ENCODE measurements at places on chromosomes 11 and 22.

DNA sequence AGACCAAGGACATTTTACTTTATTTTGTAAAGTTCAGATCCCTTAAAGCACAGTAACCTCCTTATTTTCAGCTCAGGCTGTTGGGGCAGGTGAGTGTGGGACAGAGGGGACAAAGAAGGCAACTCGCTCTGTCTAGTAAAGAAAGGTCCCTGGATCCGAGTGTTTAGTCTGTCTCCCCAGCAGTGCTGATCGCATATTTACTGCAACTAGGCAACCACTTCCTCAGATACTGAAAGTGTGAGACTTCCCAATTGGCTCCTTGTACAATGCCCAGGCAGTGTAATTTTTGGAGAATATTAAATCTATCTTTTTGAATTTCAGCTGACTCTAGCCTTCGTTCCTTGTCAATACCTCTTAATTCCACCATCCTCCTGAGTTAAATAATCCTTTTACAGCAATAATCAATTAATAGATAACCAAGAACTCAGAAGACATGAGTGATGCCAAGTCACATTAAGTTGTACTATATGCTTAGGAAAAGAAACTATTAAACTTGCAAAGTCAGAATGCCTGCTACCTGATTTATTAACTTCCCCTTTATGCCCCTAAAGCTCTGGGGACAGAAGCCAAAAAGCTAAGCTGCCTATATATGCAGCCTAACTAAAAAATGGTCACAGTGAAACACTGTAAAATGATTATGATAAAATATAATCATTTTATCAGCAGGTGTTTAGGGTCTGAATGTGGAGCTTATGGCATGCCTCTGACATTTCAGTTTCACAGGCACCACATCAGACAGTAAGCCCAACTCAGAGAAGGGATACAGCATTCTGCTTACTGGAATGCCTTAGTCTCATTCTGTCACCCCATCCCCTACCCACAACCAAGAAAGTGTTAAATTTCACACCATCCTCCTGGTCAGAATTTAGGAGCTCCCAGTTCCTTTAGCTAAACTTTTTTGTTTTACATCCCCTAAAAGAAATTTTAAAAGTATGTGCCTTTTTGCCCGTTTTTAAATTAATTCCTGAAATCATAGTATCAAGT, 138.7 kb downstream of the TRIM44 start:
- no peak for DNase-seq

GRCh38 chr11:61270354-61271076, 24.6 kb downstream of the VWCE start:
- DNase-seq, result peak; percentile 75

- DNase-seq, result no peak
Measured at GRCh38 chr22:27666272-27666997, 135.1 kb downstream of the MN1 start.

DNA sequence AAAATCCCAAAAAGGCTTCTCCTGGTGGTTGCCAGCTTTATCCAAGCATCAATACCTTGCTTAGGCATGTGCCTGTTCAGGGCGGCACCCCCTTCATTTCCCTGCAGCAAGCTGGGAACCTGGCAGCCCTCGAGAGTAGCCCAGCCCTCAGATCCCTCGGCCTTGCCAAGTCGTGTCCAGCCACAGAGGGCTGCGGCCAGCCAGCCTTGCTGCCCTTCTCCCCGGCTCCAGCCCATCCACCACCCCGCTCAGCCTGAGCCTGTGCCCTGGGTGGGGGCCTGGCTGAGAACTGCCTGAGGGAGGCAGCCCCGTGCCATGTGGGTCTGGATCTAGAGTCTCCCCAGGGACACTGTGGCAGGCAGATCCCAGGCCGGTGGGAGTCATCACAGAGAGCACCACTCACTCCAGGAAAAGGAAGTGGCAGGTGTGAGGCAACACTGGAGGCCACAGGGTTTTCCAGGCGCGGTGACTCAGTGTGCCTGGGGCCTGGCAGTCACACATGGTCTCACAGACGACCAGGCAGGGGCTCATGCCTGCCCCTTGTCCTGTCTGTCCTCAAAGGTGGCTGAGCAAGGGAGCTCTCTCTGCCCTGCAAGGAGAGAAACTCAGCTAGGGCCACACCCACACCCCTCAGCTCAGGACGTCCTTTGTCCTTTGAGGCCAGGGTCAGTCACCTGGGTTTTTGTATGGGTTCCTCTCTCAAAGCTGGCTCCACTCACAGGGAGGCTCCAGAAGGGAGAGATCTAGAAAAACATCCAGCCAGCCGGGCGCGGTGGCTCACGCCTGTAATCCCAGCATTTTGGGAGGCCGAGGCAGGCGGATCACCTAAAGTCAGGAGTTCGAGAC, 12.2 kb upstream of the CDC42BPG start:
- DNase-seq, result peak; percentile 88

GRCh38 chr11:114257621-114258558, 38.3 kb upstream of the NNMT start:
- DNase-seq, result no peak

DNA sequence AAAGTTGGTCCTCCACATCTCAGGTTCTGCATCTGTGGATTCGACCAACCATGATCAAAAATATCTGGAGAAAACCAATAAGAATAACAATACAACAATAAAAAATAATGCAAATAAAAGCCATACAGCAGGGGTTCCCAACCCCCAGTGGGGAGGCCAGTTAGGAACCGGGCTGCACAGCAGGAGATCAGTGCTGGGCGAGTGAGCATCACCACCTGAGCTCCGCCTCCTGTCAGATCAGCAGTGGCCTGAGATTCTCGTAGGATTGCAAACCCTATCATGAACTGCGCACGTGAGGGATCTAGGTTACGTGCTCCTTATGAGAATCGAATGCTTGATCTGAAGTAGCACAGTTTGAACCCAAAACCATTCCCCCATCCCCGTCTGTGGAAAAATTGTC, 25.4 kb upstream of the MYO18B start:
- DNase-seq, result no peak

DNA sequence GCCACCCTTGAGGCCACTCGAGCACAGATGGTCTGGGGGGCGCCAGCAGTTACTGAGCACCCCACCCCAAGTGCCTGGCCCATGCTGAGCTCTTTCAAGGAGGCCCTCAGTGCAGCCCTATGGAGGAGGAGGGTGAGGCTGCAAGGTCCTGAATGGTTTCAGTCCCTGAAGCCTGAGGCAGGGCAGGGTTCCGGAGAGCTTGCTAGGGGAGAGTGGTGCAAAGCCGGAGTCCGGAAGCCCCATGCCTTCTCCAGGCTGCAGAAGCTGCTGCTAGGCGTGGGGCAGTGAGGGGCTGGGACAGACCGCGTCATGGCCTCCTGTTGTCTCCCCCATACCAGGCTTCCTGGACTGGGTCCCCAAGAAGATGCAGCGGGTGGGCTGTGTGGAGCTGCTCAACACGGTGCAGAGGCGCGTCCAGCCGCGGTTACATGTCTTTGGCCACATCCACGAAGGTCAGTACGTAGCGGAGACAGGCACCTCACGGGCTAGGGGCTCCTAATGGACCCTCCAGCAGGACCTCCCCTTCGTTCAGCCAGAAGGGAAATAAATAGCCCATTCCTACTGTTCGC, 90.6 kb downstream of the MPPED1 start:
- DNase-seq, result no peak

DNA sequence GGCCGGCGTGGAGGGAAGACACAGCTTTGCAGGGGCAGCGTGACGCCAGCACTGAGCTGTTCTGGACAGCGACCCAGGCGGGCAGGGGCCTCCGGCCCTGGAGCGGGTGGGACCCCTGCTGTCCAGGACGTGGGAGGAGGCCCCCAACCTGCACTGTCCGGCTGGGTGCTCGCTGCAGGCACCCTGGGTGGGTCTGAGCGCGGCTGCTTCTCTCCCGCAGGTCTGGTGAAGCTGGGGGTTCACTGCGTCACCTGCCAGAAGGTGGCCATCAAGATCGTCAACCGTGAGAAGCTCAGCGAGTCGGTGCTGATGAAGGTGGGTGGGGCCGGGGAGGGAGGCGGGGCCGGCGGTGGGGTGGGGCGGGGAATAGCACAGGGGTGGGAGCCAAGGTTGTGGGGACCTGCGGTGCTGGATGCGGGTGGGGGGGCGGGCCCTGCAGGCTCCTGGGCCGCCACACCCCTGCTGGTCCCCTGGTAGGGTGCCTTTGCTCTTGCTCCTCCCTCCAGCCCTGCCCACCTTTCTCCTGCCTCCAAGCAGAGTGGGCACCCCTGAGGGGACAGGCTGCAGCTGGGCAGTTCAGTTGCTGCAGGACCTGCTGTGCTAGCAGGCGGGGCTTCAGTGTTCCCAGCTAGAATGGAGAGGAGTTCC, 46.2 kb downstream of the BRSK2 start:
- no peak for DNase-seq

GRCh38 chr22:27329131-27329850, 472.3 kb downstream of the MN1 start:
- no peak for DNase-seq

DNA sequence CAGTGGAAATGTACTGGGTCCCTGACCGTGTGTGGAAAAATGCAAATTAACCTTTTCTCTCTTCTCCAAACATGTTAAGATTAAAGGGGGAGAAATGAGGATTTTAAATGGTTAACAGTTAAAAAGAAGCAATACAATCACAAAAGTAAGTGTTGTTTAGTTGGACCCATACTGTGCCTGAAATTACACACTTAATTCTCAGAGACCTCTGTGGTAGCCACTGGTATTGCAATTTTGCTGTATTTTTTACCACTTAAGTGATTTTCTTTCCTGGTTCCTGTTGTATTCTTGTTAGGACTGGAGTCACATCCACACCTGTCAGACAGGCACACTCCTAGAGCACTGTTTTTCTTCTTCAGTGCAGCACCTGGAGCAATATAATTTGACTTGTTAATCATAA, 179.6 kb upstream of the PDGFD start:
- no peak for DNase-seq

DNA sequence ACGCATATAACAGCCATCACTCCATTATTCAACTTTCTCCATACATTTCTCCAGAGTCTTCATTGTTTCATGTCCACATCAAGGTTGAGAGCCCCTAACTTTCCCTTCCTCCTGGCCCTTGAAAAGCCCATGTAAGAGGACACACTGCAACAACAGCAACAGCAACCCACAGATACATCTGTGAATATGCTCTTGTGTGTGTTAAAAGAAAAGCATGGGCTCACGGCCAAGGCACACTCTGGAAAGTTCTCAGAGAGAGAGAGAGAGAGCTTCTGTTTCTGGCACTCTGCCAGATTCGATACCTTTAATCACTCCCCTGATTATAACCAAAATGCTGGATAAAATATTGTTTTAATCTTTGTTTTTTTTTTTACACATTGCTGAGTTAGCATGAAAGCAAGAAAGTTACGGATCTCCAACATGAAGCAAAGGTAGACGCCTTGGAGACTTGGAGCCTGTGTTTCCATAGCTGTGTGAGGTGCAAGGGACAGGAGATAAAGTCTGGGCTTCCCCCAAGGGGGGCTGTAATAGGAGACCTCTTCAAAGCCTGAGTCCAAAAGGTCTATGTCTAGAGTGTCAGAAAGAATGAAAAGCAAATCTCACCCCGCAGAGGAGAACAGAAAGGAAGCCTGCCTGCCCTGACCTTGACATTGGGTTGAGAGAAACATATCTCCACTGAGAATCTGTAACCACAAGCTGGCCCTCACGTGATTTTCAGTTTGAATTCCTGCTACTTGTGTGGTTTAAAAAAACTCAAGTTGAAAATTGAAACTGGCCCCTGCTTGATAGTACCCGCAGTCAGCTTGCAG, 33.7 kb upstream of the MPPED1 start:
- no peak for DNase-seq

DNA sequence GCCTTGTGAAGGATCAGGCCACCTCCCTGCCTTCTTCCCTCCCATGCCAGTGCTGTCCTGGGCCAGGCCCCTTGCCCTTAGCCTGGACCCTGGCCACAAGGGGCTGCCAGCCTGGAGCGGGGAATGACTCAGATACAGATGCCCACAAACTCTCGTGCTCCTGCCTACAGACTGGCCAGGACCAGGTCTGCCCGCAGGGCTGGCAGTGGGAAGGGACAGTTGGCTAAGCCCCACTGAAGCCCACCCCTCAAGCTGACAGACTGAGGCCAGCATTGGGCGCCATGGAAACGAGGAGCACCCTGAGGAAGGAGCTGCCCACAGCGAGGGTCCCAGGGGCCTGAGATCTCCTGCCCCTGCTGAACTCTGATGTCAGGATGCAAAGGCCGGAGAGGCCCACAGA, 14.1 kb downstream of the SCUBE1 start:
- no peak for DNase-seq

DNA sequence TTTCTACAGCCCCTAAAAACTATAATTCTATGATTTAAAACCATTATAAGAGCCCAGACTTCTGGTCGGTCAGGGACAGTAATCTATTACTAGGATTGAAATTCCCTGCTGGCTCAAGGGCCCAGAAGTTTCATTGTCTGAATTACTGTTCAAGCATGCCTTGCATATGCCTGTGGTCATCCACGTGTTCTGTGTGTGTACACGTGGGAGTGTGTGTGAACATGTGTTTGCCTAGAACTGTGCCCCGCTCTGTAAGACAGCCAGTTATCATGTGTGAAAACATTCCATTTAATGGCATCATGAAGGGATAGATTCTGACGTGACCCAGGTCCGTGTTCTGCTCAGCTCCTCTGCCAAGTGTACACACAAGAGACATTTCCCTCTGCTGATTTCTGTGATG, 189.3 kb upstream of the NECTIN1 start:
- DNase-seq, result no peak

GRCh38 chr11:63767565-63768236, 874 bp downstream of the ZFTA start:
- DNase-seq, result peak; percentile 81

DNA sequence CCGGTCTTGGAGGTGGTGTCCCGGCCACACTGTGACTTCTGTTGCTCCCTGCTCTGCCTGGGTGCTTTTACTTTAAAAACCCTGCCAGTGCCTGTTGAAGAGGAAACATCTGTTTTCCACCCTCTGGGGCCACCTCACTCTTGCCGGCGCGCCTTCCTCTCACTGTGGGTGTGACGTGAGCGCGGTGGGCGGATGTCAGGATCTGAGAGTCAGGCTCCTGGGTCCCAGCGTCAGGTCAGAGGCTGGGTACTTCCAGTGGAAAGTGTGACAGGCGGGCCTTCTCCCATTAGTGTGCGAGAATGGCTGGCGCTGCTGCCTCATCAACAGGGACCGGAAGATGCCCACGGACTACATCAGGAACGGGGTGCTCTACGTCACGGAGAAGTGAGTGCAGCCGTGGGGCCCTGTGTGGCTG, 54.2 kb downstream of the GRAMD4 start:
- peak; percentile 46 for DNase-seq

- no peak for DNase-seq
Measured at GRCh38 chr22:48528221-48528915, 1299.3 kb downstream of the BRD1 start.
